Mucosa of gallbladder (tissue), 1 donor: ENCODE measurements at places on chromosomes 4 and X.

DNA sequence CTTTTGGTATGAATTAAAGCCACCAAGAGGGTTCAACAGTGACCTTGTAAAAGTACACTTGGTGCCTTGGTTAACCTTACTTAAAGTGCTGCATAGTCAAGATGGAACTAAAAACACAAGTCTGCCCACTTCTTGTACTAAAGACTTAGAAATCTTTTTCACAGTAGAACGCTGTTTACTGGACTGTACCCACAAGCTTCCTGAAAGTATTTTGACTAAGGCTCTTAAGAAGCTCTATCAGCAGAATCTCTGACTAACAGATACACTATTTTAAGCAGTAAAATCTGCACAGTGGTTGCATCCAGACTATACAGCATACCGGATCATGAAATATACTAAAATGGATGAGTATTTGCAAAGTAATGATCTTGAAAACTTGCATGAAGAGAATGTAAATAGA, 7.2 kb downstream of the RAB28 start:
- no peak for DNase-seq

- no peak for DNase-seq
Observed at GRCh38 chr4:46975812-46976553, 17.4 kb downstream of the GABRA4 start.

DNA sequence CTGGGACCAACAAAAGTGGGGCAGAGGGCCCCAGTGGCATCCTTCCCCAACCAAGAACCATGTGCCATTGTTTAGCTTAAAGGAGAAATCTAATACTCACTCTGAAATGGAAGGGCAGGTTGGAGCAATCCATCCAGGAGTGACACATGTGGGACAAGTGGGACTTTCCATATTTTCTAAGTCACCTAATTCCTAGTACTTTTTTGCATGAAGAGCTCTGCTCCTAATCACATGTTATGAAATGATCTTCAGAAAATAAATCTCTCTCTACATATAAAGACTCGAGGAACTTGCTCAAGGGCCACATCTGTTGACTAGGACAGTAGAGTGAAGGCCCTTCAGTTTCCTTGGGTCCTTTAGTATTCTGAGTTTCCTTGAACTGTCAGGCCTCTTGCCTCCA, 2.5 kb downstream of the CYBB start:
- DNase-seq, result no peak

DNA sequence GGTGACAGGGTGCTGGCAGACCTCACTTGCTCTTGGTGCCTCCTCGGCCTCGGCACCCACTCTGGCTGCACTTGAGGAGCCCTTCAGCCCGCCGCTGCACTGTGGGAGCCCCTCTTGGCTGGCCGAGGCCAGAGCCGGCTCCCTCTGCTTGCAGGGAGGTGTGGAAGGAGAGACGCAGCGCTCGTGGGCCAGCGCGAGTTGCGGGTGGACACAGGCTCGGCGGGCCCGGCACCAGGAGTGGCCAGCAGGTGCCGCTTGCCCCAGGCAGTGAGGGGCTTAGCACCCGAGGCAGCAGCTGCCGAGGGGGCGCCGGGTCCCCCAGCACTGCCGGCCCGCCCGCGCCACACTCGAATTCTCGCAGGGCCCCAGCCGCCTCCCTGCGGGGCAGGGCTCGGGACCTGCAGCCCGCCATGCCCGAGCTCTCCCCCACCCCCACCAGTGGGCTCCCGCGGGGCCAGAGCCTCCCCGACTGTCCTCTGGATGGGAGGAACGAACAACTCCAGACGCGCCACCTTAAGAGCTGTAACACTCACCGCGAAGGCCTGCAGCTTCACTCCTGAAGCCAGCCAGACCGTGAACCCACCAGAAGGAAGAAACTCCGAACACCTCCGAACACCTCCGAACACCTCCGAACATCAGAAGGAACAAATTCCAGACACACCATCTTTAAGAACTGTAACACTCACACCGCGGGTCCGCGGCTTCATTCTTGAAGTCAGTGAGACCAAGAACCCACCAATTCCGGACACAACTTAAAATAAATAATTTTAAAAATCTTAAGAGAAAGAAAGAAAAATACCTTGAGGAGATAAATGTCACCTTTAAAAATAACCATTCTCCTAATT, 311.1 kb upstream of the SLC7A11 start:
- DNase-seq, result no peak

- DNase-seq, result no peak
Observed at GRCh38 chrX:109685656-109686078, 47.4 kb downstream of the ACSL4 start.

GRCh38 chr4:10082459-10083272, 33.9 kb downstream of the WDR1 start:
- no peak for DNase-seq

GRCh38 chr4:8198206-8198905, 734 bp upstream of the SH3TC1 start:
- DNase-seq, result peak; percentile 53
